ENCODE measurements at places on chromosomes 5 and 9.

GRCh38 chr9:1528456-1528855 is 478.3 kb downstream of the DMRT2 start:
- no peak for DNase-seq

DNA sequence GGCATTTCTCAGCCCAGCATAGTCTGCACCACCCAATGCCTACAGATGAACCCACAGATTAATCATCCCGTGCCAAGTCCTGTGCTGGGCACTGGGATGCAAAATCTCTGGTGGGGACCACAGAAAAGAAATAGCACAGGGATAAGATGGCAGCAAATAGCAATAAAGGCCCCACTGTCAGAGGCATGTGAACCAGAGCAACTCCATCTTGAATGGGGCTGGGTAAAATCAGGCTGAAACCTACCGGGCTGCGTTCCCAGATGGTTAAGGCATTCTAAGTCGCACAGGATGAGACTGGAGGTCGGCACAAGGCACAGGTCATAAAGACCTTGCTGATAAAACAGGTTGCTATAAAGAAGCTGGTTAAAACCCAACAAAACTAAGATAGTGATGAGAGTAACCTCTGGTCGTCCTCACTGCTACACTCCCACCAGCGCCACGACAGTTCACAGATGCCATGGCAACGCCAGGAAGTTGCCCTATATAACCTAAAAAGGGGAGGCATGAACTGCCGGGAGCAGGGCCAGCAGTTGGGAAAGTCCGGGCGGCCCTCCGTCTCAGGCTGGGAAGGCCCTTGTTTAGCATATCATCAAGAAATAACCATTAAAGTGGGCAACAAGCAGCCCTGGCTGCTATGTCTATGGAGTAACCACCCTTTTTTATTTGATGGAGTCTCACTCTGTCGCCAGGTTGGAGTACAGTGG is 65.2 kb downstream of the C9orf50 start:
- no peak for DNase-seq

DNA sequence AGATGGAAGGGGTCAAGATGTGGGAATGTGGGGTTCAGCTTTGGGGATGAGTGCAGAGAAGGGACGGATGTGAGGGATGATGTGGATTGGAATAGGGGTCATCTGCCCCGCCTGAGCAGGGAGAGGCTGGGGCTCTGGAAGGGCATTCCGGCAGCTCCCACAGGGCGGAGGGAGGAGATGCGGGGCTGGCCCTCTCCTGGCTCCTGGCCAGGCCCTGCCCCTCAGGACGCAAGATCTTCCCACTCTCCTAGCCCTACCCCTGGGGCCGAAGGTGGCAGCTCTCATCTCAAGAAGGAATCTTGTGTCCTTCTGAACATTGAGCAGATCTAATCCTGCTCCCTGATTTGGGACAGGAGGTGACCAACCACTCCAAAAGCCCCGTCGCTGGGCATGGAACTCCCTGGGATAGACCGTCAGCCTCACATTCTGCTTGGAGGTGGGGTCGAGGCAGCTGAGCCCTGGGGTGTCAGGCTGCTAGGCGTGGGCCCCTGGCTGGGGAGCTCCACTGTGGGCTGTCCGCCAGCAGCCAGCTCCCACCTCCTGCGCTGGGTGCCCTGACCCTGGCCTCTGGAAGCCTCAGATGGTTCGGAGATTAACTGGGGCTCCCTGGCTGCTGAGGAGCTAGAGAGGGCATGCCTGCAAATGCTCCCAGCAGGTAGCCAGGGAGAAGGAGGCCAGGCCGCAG is 125.2 kb downstream of the ZNF354C start:
- no peak for DNase-seq

GRCh38 chr9:115739096-115739875 is 414.3 kb upstream of the PAPPA start:
- no peak for DNase-seq

DNA sequence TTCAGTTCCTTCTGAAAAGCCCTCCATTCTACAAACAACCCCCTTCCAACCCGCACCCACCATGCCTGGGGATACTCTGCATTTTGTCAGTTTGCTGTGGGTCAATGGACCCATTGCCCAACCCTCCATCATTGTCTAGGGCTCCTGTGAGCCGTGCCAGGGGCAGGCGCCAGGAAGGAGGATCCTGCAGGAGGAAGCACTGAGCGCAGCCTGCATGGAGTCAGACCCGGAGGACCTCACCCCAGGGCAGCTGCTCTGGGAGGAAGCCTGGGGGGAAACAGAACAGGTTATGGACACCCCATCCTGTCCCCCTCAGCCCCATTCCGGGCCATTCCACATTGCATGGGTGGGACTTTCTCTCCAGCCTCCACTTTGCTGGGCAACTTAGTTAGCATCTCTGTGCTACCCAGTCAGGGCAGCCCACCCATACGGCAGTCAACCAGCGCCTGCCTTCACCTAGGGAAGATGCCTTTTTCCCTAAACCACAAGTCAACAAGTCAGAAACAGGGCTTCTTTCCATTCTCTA is 48.6 kb upstream of the VDAC1 start:
- DNase-seq: no peak

DNA sequence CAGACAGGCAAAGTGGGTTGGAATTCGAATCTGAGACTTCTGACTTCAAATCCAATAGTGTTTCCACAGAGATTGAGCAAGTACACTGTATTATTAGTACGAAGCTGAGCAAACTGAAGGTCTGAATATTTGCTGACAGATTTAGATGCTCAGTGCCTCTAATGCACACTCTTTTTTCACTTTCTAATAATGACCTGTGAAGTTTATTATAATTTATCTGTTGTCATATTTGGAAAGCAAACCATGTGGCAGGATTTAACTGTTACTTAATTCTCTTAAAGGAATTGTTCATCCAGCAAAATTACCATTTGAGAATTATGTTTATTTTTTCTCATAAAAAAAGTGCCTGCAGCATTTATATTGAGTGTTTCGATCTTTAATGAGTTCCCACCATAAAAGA is 277.3 kb downstream of the DMRT2 start:
- DNase-seq: no peak

- DNase-seq: no peak
These were observed 355.1 kb upstream of the TUSC1 start for GRCh38 chr9:26033336-26033735.

DNA sequence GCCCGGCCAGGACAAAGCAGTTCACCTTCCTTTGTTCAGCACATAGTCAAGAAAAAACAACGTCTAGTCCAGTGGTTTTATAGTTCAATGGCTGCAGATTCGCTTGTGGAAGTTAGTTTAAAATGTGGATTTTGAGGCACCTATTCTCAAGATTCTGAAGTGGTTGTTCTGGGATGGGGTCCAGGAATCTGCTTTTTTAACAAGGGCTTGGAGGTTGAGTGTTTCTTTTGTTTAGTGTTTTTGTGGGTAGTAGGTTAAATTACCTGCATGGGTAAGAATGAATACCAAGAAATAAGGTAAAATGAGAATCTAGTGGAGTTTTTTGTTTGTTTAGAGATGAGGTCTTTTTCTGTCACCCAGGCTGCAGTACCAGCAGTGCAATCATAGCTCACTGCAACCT is 28.4 kb upstream of the NADK2 start:
- no peak for DNase-seq

- no peak for DNase-seq
These were observed 12.6 kb downstream of the FOXD1 start for GRCh38 chr5:73435759-73436534.

GRCh38 chr5:13746026-13746425 is 198.5 kb downstream of the DNAH5 start:
- DNase-seq: no peak

DNA sequence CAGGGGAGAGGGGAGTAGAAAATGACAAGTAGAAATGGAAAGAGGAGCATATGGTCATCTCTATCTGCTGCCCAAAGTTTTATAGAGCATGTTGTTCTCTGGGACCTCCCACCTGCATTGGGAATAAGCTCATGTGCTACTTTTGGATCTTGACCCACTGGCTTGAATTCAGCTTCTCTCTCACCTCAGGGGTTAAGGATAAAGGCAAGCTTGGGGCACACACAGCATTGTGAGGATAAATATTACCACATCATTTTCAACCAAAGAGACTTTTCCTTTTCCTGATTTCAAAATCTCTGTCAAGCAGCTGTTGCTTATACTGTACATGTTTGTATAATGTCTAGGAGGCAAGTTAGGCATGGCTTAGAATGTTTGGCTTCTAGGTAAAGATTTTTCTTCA is 16.6 kb downstream of the ATP10B start:
- no peak for DNase-seq

GRCh38 chr5:141636106-141636412 is 590 bp downstream of the HDAC3 start:
- no peak for DNase-seq

- no peak for DNase-seq
These were observed 143.6 kb downstream of the LHFPL2 start for GRCh38 chr5:78504704-78505677.

DNA sequence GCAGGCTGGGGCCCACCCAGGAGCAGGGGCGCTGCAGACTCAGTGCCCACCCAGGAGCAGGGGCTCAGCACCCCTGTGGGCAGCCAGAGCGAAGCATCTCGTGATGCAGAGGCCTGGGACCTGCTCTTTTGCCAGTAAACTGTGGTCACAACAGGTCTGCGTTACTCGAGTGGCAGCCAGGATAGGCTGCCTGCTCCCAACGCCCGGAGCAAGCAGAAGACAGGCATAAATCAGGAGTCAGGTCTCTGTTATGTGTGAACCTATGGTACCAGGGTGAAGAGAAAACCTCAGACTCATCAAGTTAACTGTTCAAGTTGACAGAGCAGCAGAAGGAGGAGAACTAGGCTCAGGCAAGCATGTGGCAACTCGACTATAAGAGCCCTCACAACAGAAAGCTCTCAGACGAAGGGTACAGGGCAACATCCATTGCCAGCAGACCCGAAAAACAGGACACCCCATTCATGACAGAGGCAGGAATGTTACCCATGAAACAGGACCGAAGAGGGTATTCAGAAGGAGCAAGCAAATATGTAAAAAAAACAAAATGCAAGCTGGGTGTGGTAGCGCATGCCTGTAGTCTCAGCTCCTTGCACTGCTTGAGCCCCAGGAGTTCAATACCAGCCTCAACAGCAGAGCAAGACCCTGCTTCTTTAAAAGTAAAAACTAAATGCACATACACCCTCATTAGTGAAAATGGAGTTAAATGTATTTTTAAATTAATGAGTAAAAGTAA is 71.7 kb downstream of the GOLPH3 start:
- DNase-seq: no peak

GRCh38 chr5:102856389-102856777 is 101.3 kb downstream of the PAM start:
- no peak for DNase-seq

DNA sequence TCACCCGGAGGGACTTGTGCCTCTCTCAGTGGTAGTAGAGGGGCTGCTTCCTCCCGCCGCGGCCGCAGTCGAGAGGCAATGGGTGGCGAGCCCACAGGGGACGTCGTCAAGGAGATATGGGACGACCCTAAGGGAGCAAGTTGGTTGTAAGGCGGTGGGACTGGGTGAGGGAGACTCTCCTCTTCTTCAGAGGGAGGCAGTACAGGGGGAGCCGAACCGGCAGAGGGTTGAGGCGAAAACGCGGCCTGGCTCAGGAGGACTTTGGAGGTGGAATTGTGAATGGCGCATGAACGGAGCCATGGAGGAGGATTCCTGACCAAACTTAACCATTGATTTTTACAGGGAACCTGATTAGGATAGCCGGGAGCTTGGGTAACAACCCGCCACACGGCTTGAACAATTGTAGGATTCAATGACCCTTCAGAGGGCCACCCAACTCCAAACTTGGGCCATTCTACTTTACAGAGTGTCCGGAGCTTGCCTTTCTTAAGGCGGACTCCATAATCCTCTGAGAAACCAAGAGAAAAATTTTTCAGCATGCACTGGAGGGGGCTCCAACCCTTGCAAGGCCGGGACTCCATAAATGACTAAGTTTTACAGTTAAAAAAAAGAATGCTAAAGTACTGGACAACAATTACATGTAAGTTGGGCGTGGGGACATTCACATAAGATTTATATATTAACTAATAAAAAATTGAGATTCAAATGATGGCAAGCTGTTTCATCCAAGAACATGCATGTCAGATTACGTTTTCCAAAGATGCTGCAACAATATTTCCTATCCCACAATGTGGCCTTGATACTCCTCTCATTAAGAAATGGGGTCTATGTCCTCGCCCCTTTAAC is 19.4 kb upstream of the RHOBTB3 start:
- DNase-seq: no peak

All from activated T-helper 1 cell treated with anti-CD3 and anti-CD28 coated beads, Interleukin-2, amount 50 U/mL, for 16 hours (primary cell).